ENCODE measurements at places on chromosomes 2 and 18.

- peak; percentile 22 for DNase-seq
These were observed 39.5 kb upstream of the FLACC1 start for GRCh38 chr2:201396595-201396994.

- DNase-seq: no peak
These were observed 201.1 kb downstream of the VAPA start for GRCh38 chr18:10114717-10115463.

DNA sequence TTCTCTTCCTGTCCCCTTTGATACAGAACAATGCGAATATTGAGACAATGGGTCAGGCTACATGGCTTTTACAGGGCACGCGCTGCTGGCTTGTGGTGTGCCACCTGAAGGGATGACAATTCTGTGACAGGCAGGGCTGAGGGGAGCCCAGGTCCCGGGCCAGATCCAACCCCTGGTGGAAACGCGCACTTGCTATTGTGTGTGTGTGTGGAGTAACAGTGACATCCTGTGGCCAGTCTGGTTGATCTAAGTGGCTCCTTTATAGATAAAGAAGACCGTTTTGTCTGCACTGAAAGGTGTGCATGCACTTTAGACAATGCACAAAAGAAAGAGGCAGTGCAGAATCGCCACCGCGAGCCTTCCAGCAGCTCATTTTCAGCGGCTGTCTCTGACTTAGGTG, 273.6 kb downstream of the HRH4 start:
- DNase-seq: no peak

- DNase-seq: no peak
These were observed 4.4 kb downstream of the IL1B start for GRCh38 chr2:112831946-112832840.

DNA sequence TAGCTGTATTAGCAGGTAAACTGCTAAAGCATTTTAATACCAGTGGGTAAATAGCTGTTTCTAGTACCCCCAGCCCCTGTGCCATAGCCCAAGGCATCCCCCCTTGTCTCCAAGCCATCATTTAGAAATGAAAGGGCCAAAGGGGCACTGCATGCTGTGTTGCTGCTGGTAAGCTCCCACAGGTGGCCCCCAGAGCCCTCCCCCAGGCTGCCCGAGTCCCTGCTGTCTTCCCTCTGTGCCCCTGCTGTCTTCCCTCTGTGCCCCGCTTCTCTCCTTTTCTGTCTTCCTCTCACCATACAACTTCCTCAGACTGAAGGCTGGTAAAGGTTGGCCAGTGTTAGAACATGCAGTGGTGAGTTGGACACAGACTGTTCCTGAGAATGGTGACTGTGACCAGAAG, 42.1 kb downstream of the ZAP70 start:
- DNase-seq: no peak

- no peak for DNase-seq
These were observed 22.8 kb upstream of the DGKD start for GRCh38 chr2:233331536-233331935.

- peak; percentile 43 for DNase-seq
These were observed 53.9 kb downstream of the DYNC1I2 start for GRCh38 chr2:171741189-171741588.

DNA sequence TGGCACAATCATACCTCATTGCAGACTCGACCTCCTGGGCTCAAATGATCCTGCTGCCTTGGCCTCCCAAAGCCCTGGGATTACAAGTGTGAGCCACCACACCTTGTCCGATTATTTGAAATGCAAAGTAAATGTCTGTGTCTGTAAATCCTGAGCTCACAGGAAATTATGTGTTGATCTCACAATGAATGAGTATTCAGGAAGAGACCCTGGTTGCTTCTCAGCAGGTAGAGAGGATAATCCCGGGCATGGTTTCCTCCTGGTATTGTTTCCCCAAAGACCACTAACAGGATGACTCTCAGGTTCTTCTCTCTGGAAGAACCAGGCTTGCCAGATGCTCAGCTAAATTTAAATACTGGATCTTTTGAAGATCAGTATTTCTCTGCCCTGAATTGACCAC, 147.6 kb downstream of the LDLRAD4 start:
- no peak for DNase-seq

GRCh38 chr2:79275197-79275596, 115.6 kb upstream of the REG3A start:
- DNase-seq: no peak

DNA sequence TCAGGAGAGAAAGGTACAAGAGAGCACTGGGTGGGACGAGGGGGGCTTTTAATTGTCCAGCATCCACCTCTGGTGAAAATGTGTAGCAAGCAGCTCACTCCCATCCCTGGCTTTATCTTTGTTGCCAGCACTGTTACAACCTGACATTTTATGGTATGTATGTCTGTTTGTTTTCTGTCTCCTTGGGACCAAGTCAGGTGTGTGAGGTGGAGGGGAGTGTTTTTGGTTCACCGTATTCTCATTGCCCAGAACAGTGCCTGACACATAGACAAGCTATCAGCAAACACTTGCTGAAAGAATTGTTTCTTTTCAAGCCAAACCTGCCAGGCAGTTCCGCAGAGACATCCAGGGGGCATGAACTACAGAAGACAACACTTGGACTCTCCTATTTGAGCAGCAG, 24.7 kb downstream of the TGFA start:
- DNase-seq: no peak

- no peak for DNase-seq
These were observed 89.8 kb downstream of the PRKCE start for GRCh38 chr2:45741161-45741850.

GRCh38 chr2:240927390-240927781, 21.2 kb downstream of the CROCC2 start:
- DNase-seq: no peak

GRCh38 chr2:118477111-118477862, 370.2 kb downstream of the EN1 start:
- DNase-seq: no peak

GRCh38 chr2:11867926-11868325, 121.5 kb downstream of the LPIN1 start:
- DNase-seq: no peak

- no peak for DNase-seq
These were observed 112.9 kb upstream of the TRIB2 start for GRCh38 chr2:12603781-12604295.

DNA sequence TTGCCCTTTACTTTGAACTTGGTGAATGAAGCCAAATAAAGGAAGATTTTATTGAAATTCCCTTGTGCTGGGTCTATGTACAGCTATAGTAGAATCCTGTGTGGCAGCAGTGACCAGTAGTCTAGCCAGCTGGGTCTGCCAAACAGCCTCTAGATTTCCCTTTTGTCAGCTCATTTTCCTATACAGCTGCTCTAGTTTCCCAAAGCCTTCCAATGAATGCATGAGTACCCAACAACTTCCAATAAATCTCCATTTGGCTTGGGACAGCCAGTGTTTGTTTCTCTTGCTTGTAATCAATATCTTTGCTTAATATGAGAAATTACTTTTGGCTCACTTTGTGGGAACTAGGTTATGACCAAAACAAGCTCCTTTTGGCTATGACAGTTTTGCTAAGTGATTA, 43.6 kb downstream of the SCN9A start:
- DNase-seq: no peak

GRCh38 chr2:32271063-32271462, 6.4 kb upstream of the NLRC4 start:
- no peak for DNase-seq

Data from fibroblast of skin of back (primary cell).